NCI-H1092 treated with DMSO at 0.1 percent for 48 hours (cell line): ENCODE measurements at places on chromosomes 4 and X.

GRCh38 chrX:2892816-2893215 lies 36.3 kb downstream of the ARSD start:
- DNase-seq = no peak

DNA sequence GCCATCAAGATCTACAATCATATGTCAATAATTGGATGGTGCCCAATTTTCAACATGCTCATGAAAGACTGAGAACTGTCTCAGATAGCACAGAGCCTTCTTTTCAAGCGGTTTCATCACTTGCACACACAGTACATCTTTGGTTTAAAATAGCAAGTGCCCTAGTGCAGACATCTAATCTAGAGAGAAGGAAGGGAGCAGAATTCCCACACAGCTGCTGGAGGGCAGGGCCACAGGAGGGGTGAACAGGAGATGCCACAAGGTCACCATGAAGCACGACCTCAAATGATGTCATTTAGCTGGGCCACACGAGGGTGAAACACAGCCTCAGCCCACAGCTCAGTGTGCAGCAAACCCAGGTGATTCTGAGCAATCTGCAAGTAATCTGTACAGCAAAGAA lies 24.3 kb downstream of the LEF1 start:
- no peak for DNase-seq

GRCh38 chrX:46683048-46683447 lies 75.9 kb downstream of the SLC9A7 start:
- DNase-seq = no peak

GRCh38 chr4:149910604-149911350 lies 95.1 kb upstream of the IQCM start:
- DNase-seq = no peak

GRCh38 chrX:117840645-117841044 lies 276.0 kb downstream of the KLHL13 start:
- DNase-seq = no peak

- peak; percentile 76 for DNase-seq
Observed at GRCh38 chr4:40856840-40857362, 107.1 kb downstream of the NSUN7 start.

DNA sequence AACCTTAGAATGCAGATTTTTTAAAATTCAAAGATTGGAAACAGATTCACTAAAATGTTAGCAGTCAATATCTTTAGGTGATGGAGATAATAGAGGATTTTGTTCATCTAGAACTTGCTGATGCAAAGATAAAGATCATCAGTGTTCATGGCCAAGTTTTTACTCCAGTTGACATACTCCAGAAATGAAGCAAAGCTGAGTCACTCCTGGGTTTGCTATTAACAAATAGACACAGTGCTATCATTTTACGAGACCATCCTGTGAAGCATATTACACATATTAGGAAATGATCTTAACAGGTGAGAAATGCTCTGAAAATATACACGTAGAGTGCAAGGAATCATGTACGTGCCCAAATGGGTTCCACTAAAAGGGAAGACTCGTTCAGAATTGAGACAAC lies 170.6 kb upstream of the FAM9B start:
- DNase-seq = no peak

DNA sequence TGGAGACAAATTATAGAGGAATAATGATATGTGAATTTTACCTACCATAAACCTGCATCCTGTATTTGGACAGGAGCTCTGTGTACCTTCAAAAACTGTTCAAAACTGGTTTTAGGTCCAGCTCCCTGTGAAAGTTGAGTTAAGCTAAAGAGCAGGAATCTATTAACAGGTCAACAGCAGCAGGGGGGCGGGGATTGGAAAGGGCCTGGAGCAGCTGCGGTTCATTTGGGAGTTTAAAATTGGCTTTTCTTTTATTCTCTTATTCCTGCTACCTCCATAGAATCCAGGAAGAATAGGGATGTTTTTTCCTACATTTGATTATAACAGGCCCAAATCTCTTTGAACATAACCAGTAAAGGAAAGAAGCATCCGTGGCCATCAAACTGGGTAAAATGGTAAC lies 23.8 kb downstream of the SHROOM3 start:
- DNase-seq = no peak

DNA sequence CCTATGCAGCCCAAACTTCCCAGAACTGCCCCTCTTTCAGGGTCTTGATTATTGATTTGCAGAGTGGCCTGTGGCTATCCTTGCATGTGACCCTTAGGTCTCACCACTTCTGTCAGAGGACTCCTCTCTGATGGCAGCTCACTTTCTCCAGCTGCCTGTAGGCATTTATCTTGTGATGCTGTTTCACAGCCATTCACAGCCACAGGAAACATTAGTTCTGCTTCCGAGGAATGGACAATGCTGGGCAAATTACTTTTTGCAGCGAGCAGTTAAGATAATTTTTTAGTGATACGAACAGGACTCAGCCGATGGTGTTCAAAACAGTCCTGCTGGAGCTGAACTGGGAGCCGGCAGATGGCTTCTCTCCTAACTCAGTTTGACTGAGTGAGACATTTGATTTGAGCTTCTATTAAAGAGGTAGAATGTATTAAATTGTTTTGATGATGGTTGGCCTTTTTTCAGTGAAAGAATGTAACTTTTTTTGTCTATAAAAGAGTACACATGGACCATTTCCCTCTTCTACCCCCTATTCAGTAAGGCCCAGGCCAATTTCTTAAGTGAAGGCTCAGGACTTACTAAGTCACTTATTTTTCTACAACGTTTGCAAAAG lies 58.4 kb upstream of the TMEM150C start:
- no peak for DNase-seq

DNA sequence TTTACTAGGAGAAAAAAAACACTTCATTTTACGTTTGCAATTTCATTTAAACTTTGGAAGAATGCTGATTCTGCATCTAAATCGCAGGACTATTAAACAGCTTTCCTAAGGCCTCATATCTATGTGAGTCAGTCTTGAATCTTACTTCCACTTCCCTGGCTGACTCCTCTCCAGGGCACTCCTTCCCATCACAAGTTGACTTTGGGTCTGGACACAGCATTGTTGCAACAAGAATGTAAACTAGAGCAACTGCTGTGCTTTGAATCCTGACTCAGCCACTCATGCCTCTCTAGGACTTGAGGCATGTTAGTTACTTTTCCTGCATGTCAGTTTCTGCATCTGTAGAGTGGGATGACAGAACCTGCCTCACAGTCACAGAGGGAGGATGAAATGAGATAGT lies 413.8 kb downstream of the FAT4 start:
- DNase-seq = no peak

GRCh38 chrX:24498181-24498580 lies 33.1 kb downstream of the PDK3 start:
- peak; percentile 36 for DNase-seq

DNA sequence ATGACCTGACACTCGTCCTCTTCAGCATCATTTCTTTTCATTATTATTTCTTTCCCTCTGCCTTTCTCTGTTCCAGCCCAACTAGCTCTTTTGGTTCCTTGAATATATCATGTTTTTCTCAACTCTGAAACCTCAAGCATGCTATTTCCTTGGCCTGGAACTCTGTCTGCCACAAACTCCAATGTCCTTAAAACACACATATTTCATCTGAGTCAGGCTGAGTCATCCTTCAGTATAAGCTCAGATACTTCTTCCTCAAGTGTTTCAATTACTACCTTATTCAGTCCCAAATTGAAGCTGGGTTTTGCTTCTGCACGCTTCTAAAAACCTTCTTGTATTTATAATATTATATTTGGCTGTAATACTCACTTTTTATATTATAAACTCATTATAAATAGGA lies 424.2 kb downstream of the PDGFC start:
- no peak for DNase-seq

DNA sequence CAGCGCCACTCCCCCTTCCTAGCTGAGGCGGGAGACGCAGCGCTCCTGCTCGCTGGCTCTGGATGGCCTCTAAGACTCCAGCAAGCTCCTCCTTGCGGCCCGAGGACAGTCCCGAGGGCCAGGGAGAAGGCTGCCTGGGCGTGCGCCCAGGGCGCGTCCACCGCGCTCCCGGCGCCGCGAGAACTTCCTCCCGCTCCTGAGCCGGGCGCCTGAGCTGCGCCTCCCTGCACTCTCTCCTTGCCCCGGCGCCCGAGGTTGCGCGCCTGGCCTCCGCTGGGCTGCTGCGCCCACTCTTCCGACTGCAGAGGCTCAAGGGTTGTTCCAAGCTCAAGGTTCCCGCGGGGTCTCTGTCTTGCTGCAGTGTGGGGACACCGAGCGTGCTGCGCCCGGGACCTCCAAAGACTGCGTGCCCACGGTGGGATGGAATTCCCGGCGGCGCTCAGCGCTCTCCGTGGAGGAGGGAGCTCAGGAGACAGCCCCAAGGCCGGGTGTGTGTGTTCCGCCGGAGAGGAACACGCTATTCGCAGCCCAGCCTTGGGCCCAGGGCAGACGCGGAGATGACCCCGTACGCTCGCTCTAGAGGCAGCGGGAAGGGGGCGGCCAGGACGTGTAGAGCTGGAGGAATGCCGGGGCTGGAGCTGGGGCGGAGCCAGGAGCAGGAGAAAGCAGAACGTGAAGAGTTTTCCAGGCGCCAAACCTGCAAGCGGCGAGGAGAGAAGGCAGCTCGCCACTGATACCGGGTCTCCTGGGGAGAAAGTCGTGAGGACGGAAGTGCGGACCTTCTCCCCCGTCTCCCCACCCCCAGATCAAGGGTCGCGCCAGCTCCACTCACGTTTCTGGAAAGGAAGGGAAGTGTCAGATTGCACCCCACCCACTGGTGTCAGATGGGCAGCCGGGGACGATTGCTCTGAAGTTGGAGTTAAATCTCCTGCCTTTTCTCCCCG lies at the start of gene ARHGAP6:
Gene ARHGAP6 (minus strand): TSS at position 753 of the 944 bp plus-strand sequence. CDS start 1,092 bp downstream, outside the sequence.
- DNase-seq = no peak

DNA sequence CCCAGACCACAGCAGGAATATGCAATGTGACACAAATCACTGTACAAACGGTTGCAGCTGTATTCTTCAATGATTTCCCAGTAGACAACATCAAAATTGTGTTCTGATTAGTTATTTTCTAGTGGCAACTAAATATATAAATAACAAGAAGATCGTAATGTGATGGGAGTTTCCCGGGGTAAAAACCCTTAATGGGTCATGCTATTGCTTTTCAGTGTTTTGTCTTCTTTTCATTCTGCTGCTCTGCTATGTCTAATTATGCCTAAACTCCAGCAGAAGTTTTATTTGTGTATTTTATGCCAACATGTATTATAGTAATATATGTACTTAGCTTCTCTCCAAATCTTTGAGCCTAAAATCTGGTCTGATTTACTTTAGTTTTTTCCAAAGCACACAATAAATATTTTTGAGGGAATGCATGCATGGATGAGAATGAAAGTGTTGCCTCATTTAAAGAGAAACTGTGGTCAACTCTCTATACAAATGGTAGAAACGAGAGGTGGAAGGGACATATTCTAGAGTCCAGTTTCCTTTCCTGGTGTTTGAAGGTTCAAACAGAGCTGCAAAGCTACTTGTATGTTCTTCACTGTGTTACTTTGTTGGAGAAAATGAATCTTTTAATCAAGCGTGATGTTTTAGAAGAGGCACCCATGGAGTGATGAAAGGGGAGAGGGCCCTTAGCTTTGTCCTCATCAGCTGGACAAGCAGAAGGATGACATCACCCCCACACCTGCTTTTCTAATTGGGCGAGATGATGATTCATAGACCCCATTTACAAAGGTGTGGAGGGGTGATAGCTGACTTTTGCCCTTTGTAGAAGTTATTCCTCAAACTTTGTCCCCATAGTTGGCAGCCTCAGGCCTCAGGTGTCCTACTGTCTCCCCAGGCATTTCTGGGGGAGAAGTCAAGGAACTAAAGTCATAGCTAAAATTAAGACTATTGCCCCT lies 129.7 kb downstream of the FRAS1 start:
- DNase-seq = no peak

DNA sequence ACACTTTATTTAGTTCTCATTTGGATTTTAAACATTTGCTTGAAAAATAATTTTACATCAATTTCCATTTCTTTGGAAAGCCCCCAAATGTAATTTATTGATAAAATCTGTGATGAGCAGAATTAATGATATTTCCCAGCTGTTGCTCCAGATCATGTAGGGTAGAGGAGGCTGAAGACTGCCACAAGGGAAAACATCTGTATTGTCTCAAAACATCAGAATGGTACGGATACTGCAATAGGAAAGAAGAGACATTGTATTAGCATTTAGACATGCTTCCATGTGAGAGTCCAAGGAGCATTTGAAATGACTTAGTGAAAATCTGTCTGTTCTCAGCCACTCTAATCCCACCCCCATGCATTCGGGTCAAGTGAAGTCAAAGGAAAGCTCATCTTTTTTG lies 14.4 kb downstream of the ADH1A start:
- no peak for DNase-seq

- no peak for DNase-seq
Observed at GRCh38 chr4:148116264-148116663, 325.9 kb downstream of the NR3C2 start.
